ENCODE measurements at places on chromosomes 12 and 14. TPM values are rescaled to one million over a fixed set of nuclear protein-coding genes. Genes with fewer than 3 reads are reported as not detected.

The AKAP6 gene
- 0.54 TPM for total RNA-seq

The CCDC197 gene
- total RNA-seq, result not detected

The CCDC177 gene
- not detected for total RNA-seq

The DIP2B gene
- 19.0 TPM for total RNA-seq

The CDCA4 gene
- total RNA-seq, result 43.1 TPM

The DCN gene
- not detected for total RNA-seq

The MNAT1 gene
- 42.6 TPM for total RNA-seq

The CHGA gene
- 1.6 TPM for total RNA-seq

The SPIC gene
- total RNA-seq, result not detected

The CLEC7A gene
- total RNA-seq, result not detected

The LRCOL1 gene
- not detected for total RNA-seq

The ACRBP gene
- total RNA-seq, result 0.45 TPM

The GDF3 gene
- total RNA-seq, result not detected

The C14orf132 gene
- 4.1 TPM for total RNA-seq

The DNAJC22 gene
- 21.5 TPM for total RNA-seq

The ACOT6 gene
- total RNA-seq, result not detected

The MTERF2 gene
- 6.1 TPM for total RNA-seq

The GZMB gene
- not detected for total RNA-seq

The PLXNC1 gene
- total RNA-seq, result 0.04 TPM

The SERPINA6 gene
- total RNA-seq, result 0.80 TPM

The ST8SIA1 gene
- not detected for total RNA-seq

The MYF6 gene
- total RNA-seq, result not detected

The ARL6IP4 gene
- total RNA-seq, result 255 TPM

The KLRC1 gene
- total RNA-seq, result not detected

The TPH2 gene
- total RNA-seq, result not detected

The MYO1H gene
- not detected for total RNA-seq

The KRT75 gene
- total RNA-seq, result 0.13 TPM

The ADGRD1 gene
- 0.50 TPM for total RNA-seq

The TAS2R8 gene
- not detected for total RNA-seq

The KCNK13 gene
- total RNA-seq, result 0.24 TPM

The ABCD2 gene
- total RNA-seq, result not detected

The BCL2L2 gene
- 15.2 TPM for total RNA-seq

The KRT3 gene
- total RNA-seq, result not detected

The LIN7A gene
- 0.61 TPM for total RNA-seq

The BEGAIN gene
- total RNA-seq, result 7.2 TPM

Measured in A549 treated with ZK216348 at 1 μM for 4 hours (cell line).